ENCODE measurements at places on chromosomes 13 and 19. TPM values are rescaled to one million over a fixed set of nuclear protein-coding genes. Genes with fewer than 3 reads are reported as not detected.

DNA sequence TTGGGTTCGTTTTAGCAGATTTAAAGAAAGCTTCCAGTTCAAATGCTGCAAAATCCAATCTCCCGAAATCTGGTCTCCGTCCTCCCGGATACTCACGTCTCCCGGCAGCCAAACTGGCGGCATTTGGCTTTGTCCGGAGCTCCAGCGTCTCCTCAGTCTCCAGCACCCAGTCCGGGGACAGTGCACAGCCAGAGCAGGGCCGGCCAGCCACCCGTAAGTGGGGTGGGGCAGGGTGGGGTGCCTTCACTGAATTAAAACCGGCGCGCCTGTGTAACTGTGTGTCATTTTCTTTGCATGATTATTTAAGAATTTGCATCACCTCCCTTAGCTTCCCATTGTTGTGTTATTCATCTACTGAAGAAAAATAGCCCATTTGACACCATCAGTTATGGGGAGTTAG, 280.6 kb downstream of the MTUS2 start:
- no peaks in the 10 kb centered on the region for H3K4me1 ChIP-seq
- no peak overlapping the region for H3K27ac ChIP-seq
- no peak overlapping the region for H3K4me3 ChIP-seq

DCLK1 gene
- total RNA-seq: 23.1 TPM

- peaks cover 5% of the 10 kb centered on the region for H3K27me3 ChIP-seq
- no peak for DNase-seq
- H3K4me3 ChIP-seq: no peak overlapping the region
- no peaks in the 10 kb centered on the region for H3K36me3 ChIP-seq
- no peaks in the 10 kb centered on the region for H3K4me1 ChIP-seq
Observed at GRCh38 chr13:35468195-35468594, 8.3 kb downstream of the MAB21L1 start.

ZNF730 gene
- total RNA-seq: not detected

- H3K4me1 ChIP-seq: no peaks in the 10 kb centered on the region
- H3K27ac ChIP-seq: no peak overlapping the region
- no peaks in the 10 kb centered on the region for H3K27me3 ChIP-seq
Observed at GRCh38 chr19:15989889-15990288, 41.1 kb downstream of the OR10H4 start.

DNA sequence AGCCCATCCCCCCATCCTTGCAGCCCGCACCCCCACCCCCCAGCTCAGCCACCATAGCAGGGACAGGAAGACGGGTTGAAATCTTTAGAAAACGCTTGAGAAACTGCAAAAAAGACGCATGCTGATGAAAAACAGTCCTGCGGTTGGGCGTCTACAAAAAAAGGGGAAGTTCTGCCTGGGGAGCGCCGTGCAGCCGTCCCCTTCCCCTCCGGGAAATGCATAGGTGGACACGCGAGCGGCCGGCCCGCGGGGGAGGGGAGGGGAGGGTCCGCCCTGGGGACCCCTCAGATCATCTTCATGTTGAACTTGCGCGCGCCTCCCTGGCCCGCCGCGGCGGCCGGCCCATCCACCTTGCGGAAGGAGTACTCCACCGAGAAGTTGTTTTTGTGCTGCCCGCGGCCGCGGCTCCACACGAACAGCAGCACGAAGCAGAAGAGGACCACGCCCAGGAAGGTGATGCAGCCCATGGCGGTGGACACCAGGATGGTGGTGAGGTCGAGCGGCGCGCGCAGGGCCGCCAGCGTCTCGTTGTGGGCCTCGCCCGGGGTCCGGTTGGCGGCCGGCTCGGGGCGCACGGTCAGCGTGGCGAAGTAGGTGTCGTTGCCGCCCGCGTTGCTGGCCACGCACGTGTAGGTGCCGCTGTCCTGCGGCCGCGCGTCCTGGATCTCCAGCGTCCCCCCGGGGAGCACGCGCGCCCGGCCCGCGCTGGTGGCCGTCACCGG, 7.9 kb upstream of the PEAK3 start:
- H3K27ac ChIP-seq: peak overlapping the region; percentile 88
- peak overlapping the region; percentile 58 for H3K4me3 ChIP-seq
- H3K4me1 ChIP-seq: no peaks in the 10 kb centered on the region
- H3K27me3 ChIP-seq: peaks cover 28% of the 10 kb centered on the region
- H3K36me3 ChIP-seq: no peaks in the 10 kb centered on the region

- H3K36me3 ChIP-seq: no peaks in the 10 kb centered on the region
- no peaks in the 10 kb centered on the region for H3K4me1 ChIP-seq
- peak overlapping the region; percentile 88 for H3K4me3 ChIP-seq
- H3K27me3 ChIP-seq: no peaks in the 10 kb centered on the region
- DNase-seq: no peak
Observed at GRCh38 chr19:44846455-44847143, 502 bp downstream of the NECTIN2 start.

- H3K4me3 ChIP-seq: no peak overlapping the region
- DNase-seq: no peak
- H3K27ac ChIP-seq: no peak overlapping the region
- H3K27me3 ChIP-seq: no peaks in the 10 kb centered on the region
- H3K4me1 ChIP-seq: no peaks in the 10 kb centered on the region
- no peaks in the 10 kb centered on the region for H3K36me3 ChIP-seq
Observed at GRCh38 chr13:67588607-67589006, 358.5 kb upstream of the PCDH9 start.

DNA sequence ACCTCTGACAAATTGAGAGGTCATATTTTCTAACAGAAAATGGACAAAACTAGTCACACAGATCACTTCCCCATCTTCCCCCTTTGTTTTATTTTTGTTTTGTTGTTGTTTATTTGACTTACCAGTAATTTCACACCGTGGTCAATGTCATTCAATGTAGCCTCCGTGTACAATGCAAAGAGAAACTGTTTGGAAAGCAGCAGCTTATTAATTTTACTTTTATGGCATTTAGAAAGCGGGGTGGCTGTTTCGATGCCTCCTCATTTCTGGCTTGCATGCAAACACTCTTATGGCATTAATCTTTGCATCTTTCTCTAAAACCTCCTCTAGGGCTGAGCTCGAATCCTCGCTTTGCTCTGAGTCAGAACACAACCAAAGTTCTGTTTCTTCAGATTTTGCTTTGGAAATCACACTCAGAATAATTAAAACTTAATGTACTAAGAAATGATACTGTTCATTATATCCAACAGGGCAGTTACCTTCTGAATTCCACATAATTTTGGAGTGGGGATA, 77.0 kb downstream of the ZNF536 start:
- H3K4me1 ChIP-seq: no peaks in the 10 kb centered on the region
- no peaks in the 10 kb centered on the region for H3K36me3 ChIP-seq
- no peak overlapping the region for H3K27ac ChIP-seq
- no peaks in the 10 kb centered on the region for H3K27me3 ChIP-seq
- DNase-seq: no peak
- no peak overlapping the region for H3K4me3 ChIP-seq

F10 gene
- total RNA-seq: 10.2 TPM

ZIC2 gene
- not detected for total RNA-seq

DNA sequence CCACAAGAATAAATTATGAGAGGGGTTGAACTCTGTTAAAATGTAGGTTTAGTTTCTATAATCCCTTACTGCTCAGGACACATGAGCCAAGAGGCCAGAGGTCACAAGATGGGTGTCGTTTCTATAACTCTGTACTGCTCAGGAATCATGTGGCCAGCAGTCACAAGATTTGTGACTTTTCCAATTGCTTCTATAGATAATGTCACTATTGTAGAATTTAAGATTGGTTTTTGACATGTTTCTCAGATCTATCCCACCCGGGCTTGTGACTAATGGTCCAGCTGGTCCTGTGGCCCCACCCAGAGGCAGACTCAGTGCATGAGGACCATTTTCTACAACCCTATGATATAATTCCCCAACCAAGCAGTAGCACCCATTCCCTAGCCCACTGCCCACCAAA, 662.0 kb upstream of the KLF12 start:
- no peaks in the 10 kb centered on the region for H3K27me3 ChIP-seq
- H3K27ac ChIP-seq: no peak overlapping the region
- H3K36me3 ChIP-seq: no peaks in the 10 kb centered on the region
- H3K4me1 ChIP-seq: no peaks in the 10 kb centered on the region

DNA sequence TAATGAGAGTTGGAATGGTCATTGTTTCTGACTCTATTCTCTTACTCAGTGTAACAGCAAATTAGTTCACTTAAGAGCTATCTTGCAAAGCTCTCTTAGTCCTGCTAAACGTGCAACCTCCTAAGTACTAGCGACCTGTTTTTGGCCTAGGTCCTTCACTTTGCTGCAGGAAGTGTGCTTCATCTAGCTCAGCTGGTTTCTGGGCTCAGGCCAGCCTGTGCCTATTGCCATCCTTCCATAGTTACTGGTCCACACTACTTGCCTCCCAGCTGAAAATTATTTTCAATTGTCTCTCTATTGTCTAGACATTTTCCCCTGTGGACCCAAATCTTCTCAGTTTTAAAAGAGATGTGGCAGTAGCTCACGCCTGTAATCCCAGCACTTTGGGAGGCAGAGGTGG, 561.3 kb downstream of the FGF9 start:
- no peaks in the 10 kb centered on the region for H3K27me3 ChIP-seq
- no peak for DNase-seq
- H3K4me1 ChIP-seq: no peaks in the 10 kb centered on the region
- no peak overlapping the region for H3K4me3 ChIP-seq

DNA sequence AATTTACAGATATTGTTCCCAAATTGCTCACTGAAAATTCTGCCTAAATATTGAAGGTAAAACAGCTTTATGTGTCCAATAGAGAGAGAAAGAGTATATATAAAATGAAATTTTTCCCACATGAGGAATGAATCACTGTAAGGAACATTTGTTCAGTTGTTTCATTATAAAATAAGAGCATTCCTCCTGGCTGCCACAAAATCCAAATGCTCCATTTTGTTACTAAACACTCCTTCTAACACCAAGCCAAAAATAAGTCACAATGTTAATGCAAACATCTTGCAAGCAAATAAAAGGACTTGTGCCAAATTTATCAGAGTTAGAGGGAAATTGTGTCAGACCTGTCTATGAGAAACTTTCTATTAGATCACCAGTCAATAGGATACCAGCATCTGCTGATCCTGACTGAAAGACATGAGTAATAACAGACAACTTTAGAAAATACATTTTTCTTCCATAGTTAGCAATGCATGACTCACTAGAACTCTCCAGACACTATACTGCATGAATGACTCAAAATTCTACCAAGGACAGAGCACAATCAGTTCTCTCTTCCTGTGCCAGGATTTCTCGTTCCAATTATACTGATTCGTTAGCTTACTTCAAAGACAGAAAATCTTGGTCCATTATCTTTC, 83.5 kb upstream of the FNDC3A start:
- no peaks in the 10 kb centered on the region for H3K36me3 ChIP-seq
- H3K4me1 ChIP-seq: no peaks in the 10 kb centered on the region
- DNase-seq: no peak
- no peak overlapping the region for H3K4me3 ChIP-seq
- no peak overlapping the region for H3K27ac ChIP-seq

DNA sequence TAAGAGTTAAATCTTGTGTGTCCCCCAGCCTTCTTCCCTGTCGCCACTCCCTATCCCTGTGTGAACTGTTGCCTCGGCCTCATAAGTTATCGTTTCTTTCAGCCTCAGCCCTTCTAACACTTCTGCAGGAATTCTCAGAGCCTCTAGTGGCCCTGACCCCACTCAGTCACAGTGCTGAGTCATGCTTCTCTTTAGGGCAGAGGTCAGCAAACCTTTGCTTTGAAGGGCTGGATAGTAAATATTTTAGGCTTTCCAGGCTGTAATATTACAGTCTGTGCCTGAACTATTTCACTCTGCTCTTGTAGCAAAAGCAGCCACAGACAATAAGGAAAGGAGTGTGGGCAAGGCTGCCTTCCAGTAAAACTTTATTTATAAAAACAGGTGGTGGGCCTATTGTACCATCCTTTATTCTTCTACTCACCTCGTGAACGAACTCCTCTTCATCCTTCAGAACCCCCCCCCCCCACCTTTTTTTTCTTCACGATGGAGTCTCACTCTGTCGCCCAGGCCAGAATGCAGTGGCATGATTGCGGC, 22.1 kb downstream of the MYO9B start:
- peak; percentile 59 for DNase-seq
- peak overlapping the region; percentile 34 for H3K27ac ChIP-seq

DNA sequence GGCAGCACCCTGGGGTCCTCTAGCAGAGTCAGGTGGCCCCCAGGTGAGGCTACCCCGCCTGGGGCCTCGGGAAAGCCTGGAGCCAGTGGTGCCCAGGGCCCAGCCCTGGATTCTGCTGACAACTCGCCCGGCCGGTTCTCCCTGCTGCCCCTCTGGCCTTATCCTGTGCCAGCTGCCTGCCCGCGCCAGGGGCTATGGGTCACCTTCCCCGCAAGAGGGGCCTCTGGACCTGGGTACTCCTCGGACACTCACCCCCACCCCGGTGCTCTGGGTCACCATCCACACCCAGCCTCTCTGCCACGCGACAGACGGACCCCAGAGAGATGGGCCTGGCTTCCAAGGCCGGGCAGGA, 24.0 kb downstream of the ZBTB7A start:
- H3K4me3 ChIP-seq: no peak overlapping the region

DNA sequence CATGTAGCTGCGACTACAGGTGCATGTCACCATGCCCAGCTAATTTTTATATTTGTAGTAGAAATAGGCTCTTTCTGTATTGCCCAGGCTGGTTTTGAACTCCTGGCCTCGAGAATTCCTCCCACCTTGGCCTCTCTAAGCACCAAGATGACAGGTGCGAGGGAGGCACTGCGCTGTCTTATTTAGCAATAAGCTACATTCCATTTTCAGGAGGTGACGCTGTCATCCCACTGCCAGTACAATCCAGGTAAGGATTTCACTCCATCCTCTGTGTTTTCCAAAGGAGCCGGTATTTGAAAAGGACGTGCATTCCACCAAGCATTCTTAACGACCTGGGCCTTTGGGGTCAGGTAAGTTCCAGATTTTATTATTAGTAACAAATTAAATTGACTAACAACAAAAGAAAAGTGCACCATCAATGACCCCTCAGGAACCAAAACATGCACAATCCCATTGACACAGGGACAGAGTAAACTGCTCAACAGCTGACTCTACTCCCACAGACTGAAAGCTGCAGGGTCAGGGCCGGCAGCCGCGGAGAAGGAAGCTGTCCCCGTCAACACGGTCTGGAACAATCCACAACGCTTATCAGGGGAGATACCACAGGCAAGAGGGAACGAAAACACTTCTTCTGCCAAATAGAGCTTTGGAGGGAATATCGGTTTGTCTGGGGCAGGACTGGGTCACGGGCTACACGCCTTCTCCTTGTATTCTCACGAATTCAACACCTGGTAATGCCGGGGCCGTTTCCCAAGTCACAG, 82.8 kb downstream of the INSR start:
- no peaks in the 10 kb centered on the region for H3K36me3 ChIP-seq
- H3K4me1 ChIP-seq: no peaks in the 10 kb centered on the region
- H3K27ac ChIP-seq: no peak overlapping the region
- no peaks in the 10 kb centered on the region for H3K27me3 ChIP-seq

METTL21C gene
- total RNA-seq: not detected

DNA sequence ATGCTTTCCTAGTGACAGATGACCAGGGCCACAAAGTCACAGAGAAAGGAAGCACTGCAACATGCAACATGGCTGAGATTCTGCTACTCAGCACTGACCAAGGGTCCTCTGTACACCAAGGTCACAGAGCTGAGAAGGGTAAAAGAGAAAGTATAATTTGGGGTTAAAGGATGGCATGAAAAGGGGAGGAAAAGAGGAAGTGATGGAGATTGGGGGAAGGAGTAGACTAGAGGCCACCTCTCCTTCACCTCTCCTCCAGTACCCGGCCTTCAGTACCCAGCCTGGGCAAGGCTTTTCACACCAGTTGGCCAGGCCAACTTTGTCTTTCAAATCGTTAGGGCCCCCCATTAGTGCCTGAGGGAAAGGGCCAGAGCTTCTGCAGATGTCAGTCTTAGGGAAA, 6.3 kb upstream of the RPS19 start:
- no peak overlapping the region for H3K27ac ChIP-seq
- H3K4me1 ChIP-seq: no peaks in the 10 kb centered on the region
- no peaks in the 10 kb centered on the region for H3K36me3 ChIP-seq
- H3K4me3 ChIP-seq: no peak overlapping the region
- H3K27me3 ChIP-seq: no peaks in the 10 kb centered on the region

Data from Peyer's patch (tissue), 4 donors.